AG09309 (cell line): ENCODE measurements at places on chromosomes 16 and 17.

GRCh38 chr17:76988796-76989195 is 120.6 kb downstream of the MGAT5B start:
- no peak for DNase-seq

DNA sequence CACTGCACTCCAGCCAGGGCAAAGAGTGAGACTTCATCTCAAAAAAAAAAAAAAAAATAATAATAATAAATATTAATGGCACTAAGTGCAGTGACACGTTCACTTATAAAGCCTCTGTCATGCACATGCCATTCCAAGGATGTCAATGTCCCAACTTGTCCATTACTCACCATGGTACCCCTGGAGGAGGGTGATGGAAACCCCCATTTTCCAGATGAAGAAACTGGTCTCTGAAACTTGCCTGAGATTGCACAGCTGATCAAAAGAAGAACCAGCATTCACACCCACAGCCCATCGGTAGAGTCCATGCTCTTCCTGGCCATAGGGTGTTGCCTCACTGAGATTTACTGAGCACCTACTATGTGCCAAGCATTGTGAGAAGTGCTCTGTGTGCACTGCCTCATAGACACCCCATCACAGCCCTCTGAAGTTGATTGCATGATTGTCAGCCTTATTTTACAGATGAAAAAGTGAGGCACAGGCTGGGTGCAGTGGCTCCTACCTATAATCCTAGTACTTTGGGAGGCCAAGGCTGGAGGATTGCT is 123.7 kb downstream of the ABCC1 start:
- no peak for DNase-seq

- DNase-seq = no peak
Measured at GRCh38 chr16:17380613-17381012, 90.1 kb downstream of the XYLT1 start.

DNA sequence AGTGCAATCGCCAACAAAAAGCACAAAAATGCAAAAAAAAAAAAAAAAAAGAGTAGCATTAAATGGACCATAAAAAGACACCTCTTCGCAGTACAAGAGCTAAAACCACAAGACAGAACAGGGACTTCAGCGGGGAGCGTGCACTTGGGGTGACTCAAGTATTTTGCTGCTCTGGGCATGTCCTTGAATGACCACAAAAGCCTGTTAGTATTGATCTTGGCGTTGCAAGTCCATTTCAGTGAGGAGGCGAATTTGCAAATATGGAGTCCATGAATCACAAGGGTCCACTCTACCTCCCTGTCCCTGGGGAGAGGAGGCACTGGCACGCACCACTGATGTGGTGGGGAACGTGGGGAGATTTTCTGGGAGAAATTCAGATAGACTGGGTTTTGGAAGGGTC is 78.9 kb downstream of the CNGB1 start:
- peak; percentile 97 for DNase-seq

- DNase-seq = no peak
Measured at GRCh38 chr17:58528443-58528842, 14.0 kb upstream of the MTMR4 start.

DNA sequence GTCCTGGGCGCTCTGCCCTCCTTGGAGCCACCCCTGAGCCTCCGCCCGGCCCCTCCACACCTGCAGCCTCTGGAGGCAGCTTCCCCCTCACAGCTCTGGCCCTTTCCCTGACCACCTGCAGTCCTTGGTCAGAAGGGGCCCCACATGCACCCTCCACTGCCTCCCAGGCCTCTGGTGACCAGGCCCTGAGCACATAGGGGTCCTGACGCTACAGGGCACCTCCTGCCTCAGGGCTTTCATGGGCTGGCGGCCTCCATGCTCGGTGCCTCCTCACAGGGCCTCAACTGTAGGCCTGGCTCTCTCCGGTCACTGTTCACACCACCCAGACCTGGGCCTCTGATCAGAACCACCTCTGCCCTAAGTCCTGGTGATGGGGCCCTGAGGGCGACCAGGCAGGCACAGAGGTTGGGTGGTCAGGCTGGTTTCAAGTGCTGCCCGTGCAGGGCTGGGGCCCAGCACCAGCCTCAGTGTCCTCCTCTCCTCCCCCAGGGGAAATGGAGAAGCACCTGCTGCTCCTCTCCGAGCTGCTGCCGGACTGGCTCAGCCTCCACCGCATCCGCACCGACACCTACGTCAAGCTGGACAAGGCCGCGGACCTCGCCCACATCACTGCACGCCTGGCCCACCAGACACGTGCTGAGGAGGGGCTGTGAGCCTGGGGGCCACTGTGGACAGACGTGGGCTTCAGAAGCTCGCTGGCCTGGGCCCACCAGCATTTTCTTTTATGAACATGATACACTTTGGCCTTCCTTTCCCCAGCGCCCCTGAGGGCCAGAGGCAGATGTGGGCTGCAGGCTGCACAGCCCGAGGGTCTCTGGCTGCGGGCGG is 3.9 kb downstream of the APRT start:
- no peak for DNase-seq

- DNase-seq = no peak
Measured at GRCh38 chr17:79618383-79619067, 7.7 kb upstream of the RBFOX3 start.

DNA sequence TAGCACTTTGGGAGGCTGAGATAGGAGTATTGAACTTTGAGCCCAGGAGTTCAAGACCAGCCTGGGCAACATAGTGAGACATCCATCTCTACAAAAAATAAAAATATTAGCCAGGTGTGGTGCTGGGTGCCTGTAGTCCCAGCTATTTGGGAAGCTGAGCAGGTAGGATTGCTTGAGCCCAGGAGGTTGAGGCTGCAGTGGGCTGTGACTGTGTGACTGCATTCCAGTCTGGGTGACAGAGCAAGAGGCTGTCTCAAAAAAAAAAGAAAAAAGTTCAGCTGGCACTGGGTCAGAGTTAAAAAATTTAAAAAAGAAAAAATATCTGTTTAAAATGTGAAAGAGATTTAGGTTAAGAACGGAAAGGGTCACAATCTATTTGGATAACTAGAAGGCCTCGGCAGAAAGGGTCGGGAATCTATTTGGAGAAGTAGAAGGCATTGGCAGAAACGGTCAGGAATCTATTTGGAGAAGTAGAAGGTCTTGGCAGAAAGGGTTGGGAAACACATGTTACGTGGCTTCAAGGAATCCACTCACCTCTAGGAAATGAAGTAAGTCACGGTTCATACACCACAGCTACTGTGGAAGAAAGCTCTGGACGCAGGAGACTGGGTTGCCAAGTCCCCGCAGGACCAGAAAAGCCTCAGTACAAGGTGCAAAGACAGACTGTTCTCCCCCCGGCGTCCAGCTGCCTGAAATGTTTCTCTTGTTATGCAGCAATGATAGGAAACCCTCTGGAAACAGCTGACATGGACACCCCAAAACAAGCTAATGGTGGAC is 25.3 kb downstream of the LMF1 start:
- DNase-seq = no peak

DNA sequence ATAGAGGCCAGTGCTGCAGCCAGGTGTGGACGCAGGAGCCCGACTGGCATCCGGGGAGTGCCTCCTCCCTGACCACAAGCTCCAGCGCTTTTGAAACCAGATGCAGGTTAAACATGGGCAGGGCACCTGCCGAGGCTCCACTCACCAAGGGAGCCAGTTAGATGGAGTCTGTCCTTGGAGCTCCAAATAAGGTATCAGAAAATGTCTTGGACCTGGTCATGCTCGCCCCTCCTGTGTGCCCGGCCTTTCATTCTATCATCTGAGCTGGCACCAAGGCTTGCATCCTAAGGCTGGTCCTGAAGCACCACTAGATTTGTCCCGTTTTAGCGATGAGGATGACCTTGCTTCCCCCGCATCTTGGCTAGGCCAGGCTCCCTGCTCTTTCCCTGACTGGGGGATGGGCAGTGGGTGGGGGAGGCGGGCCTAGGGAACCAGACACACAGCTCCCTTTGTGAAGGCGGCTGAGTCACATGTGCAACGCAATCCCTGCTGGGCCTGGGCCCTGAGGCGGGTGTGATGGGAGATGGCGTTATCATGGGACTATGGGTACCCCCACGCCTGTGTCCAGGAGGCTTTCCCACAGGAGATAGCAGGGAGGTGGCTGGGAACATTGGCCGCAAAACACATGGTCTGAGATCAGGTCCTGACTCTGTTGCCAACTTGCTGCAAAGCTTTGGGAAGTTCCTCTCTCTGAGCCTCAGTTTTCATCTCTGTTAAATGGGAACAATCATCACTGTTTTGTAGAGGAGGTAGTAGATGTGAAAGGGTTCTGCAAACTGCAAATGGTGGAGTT is 5.0 kb upstream of the ADGRG1 start:
- DNase-seq = no peak

DNA sequence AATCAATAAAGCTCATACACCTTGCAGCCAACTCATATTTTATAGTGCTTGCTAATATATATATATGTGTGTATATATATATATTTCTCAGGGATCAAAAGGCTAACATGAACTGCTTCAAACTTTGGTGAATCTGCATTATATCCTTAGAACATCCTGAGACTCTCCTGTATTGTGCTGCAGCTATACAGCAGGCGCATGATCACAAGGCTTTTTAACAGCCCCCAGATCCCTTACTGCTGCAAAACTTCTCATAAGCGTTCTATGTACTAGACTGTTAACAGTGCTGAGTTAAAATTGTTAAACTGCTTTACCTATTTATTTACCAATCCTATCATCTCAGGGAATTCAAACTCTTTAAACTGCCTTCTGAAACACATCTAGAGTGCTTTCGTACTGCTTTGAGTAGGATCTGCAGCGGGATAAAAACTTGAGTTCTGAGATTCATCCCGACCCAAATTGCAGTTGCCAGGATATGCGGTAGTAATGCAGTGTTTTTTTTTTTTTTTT is 1.3 kb downstream of the GPATCH8 start:
- DNase-seq = no peak

- DNase-seq = no peak
Measured at GRCh38 chr17:64741038-64741641, 79.0 kb upstream of the SMURF2 start.

DNA sequence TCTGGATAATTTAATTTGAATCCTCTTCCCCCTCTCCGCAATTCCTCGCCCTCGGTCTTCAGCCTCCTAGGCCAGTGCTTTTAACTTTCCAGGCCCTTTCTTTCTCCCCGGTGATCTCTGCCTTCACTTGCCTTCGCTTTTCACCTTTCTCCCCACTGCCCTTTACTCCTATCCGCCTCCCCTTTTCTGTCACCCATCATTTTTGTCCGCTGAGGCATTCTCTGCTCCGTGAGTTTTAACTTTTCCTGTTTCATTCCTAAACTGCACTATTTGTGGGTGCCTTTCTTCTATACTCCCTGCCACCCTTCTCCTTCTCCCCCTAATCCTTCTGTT is 729 bp downstream of the LONP2 start:
- no peak for DNase-seq

GRCh38 chr17:6749519-6749918 is 6.3 kb upstream of the XAF1 start:
- DNase-seq = no peak

GRCh38 chr16:83231729-83232128 is 576.0 kb upstream of the HSBP1 start:
- no peak for DNase-seq

DNA sequence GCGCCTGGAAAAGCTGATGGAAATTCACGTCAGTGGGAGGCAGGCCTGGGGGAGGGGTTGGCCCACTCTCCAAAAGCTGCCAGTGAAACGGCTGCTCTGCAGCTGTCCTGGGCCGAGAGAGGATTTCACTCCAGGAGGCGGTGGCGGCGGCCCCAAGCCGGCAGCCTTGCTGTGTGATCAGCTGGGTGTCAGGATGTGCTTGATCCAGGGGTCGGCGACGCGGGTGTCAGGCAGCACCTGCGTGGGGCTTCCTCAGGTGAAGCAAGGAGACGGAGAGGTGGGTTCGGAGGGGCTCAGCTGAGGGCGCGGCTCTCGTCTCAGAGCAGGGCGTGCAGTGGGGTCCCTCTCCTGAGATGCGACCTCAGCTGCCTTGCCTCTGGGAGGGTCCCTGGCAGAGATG is 7.0 kb downstream of the CBFA2T3 start:
- DNase-seq = no peak

DNA sequence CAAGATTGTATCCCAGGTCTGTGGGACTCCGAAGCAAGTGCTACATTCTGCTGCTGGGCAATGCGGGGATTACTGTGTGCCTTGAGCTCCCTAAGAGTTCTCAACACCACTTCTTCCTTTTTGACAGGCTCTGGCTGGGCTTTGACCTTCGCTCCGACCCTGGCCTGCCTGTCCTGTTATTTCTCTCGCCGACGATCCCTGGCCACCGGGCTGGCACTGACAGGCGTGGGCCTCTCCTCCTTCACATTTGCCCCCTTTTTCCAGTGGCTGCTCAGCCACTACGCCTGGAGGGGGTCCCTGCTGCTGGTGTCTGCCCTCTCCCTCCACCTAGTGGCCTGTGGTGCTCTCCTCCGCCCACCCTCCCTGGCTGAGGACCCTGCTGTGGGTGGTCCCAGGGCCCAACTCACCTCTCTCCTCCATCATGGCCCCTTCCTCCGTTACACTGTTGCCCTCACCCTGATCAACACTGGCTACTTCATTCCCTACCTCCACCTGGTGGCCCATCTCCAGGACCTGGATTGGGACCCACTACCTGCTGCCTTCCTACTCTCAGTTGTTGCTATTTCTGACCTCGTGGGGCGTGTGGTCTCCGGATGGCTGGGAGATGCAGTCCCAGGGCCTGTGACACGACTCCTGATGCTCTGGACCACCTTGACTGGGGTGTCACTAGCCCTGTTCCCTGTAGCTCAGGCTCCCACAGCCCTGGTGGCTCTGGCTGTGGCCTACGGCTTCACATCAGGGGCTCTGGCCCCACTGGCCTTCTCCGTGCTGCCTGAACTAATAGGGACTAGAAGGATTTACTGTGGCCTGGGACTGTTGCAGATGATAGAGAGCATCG is 2.4 kb downstream of the SLC16A13 start:
- DNase-seq = no peak

- no peak for DNase-seq
Measured at GRCh38 chr16:3797473-3797872, 80.1 kb upstream of the TRAP1 start.

DNA sequence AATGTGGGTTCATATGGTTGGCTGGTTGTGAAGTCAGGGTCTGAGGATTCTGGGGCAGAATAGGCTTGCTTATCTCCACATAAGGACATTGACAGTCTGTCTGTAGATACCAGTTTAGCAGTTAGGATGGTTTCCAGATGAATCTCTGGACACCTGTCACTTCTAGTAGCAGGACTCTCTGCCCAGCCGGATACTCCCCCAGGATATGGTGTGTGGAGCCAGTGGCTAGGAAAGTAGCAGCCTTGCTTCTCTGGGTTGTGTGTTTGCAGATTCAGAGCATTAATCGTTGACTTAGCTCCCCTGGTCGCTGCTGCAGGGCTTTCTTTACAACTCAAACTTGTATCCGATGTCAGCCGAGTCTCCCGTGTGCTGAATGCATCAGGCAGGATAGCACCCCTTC is 45.2 kb downstream of the CLEC16A start:
- DNase-seq = no peak

- no peak for DNase-seq
Measured at GRCh38 chr17:82234211-82235055, 5.6 kb downstream of the SLC16A3 start.

- DNase-seq = no peak
Measured at GRCh38 chr17:57603978-57604377, 141.1 kb downstream of the CCDC182 start.
